Inflammatory macrophage (primary cell): ENCODE measurements at places on chromosomes 16 and 17.

- peak; percentile 58 for DNase-seq
Measured at GRCh38 chr16:70750893-70751467, 50.0 kb downstream of the VAC14 start.

- no peak for DNase-seq
Measured at GRCh38 chr17:36627101-36627500, 25.7 kb downstream of the MRM1 start.

DNA sequence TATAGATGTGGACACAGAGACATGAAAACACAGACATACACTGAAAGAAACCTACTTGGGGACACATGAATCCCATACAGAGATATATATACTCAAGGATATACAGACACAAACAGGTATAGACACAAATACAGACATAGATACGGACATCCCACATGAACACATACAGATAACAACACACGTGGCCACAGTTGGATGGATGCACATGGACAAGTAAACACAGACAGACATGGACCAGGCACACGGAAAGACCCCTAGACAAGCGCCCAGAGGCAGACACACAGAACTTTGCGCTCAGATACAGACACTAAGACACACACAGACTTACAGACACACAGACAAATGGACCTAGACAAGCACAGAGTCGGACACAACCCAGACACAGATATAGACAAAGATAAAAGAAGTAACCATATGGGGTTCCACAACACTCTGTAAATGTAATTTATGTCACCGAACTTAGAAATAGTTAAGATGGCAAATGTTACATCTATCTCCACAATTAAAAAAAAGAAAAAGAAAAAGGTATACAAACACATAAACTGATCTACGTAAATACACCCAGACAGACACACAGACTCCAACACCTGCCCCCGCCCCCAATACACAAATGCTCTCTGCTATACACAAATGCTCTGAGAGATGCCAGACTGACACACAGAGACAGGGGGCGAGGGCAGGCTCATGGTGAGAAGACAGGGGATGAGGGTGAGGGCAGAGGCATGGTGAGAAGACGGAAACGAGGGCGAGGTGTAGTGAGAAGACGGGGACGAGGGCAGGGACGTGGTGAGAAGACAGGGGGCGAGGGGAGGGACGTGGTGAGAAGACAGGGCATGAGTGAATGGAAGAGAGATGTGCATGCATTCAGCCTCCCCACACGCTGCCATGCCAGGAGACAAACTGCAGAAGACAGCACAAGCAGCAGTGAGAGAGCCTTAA lies 118.3 kb downstream of the SMG6 start:
- no peak for DNase-seq

- DNase-seq: no peak
Measured at GRCh38 chr17:35154196-35155165, 6.9 kb downstream of the UNC45B start.

DNA sequence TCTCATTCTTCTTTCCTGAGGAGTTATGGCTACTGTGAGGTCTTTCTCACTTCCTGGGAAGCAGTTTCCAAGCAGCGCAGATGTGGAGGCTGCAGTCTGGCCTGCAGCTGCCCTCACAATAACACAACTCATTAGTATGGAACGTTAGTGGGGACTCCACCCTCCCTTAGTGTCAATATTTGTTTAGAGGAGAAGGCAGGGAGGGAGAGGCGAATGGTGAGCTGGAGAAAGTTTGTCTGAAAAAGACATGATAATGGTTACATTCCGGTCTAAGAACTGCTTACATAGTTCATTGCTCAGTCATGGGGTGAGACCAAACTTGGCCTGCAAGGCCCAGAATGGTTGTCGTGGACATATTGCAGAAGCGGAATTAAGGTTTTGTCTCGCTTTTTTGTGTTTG lies 170.2 kb downstream of the HS3ST3B1 start:
- DNase-seq: no peak

GRCh38 chr17:79836510-79836971 lies 2.7 kb downstream of the CBX4 start:
- DNase-seq: peak; percentile 57

- DNase-seq: no peak
Measured at GRCh38 chr16:84022644-84023043, 20.0 kb downstream of the SLC38A8 start.

- no peak for DNase-seq
Measured at GRCh38 chr17:28476076-28476865, 2.8 kb downstream of the SLC13A2 start.

GRCh38 chr17:64202683-64203344 lies 60.2 kb downstream of the TEX2 start:
- DNase-seq: peak; percentile 82

DNA sequence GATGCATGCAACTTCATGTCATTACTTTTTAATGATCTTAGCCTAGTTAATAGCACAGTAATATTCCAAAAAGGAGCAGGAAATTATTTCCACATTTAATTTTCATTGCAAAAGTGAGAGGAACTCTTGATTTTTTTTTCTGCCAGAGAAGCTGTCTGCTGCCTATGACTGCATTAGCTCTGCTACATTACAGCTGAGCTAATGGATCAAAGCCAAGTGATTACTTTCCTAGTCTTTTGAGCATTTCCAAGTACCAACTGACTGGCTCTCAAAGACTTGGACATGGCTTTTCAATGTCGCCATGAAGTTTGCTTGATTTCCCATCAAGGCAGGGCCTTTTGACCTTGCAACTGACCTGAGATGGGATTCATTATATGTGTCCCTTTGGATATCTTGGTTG lies 356.6 kb upstream of the XYLT1 start:
- no peak for DNase-seq

DNA sequence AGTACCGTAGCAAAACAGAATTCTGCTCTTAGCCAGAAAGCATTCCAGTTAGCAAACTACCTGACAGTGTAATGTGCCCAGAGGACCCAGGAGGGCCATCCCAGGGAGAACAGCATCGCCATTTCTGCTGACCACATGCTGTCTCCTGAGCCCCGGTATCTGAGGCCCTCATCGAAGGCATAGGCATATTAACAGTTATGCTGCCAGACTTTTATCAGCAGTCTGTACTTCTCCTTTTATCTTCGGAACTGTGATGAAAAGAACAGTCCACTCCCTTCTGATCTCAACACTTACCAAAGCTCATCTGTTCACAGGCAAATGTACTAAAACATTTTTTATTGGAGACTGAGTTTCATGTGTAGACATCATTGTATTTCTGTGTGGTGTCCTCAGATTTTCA lies 236.4 kb downstream of the PRKCA start:
- DNase-seq: no peak
